HepG2 (cell line): ENCODE measurements at places on chromosomes 12 and 14. TPM values are rescaled to one million over a fixed set of nuclear protein-coding genes. Genes with fewer than 3 reads are reported as not detected.

DNA sequence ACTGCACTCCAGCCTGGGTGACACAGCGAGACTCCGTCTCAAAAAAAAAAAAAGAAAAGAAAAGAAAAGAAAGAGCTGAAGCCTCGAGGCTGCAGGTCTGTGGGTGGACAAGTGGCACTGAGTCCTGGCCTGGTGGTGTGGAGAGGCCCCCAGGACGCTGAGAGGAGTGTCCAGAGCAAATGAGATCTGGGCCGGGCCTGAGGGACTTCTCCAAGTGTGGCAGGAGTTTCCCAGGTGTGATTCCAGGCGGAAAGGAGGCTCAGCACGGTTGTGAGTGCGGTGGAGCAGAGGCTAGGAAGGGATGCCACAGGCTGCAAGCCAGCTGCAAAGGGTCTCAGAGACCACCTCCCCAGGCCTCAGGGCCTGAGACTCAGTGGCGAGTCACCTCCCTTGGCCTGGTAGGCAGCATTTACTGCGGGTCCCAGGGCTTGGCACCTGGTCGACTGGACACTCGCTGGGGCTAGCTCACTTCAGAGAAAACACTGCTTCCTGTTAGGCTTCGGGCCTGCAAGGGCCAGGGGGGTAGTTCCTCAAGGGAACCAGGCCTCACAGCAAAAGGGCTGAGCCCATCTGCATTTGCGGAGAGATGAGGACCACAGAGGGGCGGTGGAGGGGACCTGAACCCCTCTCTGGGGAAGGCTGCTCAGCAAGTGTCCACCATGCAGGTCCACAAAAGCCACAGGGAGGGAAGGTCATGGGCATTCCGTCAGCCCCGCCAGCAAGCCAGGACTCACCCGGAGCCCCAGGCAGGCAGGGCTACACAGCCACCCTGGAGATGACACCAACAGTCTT is 11.7 kb downstream of the TTC7B start:
- DNase-seq: no peak
- H3K36me3 ChIP-seq: no peaks in the 10 kb centered on the region
- no peak overlapping the region for H3K27ac ChIP-seq
- no peaks in the 10 kb centered on the region for H3K4me1 ChIP-seq

GRCh38 chr14:21415329-21415728 is 31.5 kb upstream of the SUPT16H start:
- H3K4me3 ChIP-seq: no peak overlapping the region
- H3K27ac ChIP-seq: no peak overlapping the region
- no peaks in the 10 kb centered on the region for H3K27me3 ChIP-seq
- DNase-seq: no peak
- H3K36me3 ChIP-seq: peaks cover 37% of the 10 kb centered on the region

- H3K4me1 ChIP-seq: no peaks in the 10 kb centered on the region
- H3K27me3 ChIP-seq: peaks cover 29% of the 10 kb centered on the region; the same call in 2 of the 3 replicates
- no peak overlapping the region for H3K4me3 ChIP-seq
- H3K36me3 ChIP-seq: no peaks in the 10 kb centered on the region
Measured at GRCh38 chr14:104253223-104253822, 114.9 kb downstream of the KIF26A start.

GRCh38 chr12:14442221-14442881 is 76.9 kb downstream of the ATF7IP start:
- peaks cover 2% of the 10 kb centered on the region; the same call in 1 of the 2 replicates for H3K36me3 ChIP-seq
- no peaks in the 10 kb centered on the region for H3K4me1 ChIP-seq
- no peak overlapping the region for H3K4me3 ChIP-seq
- DNase-seq: no peak
- H3K27ac ChIP-seq: no peak overlapping the region

GRCh38 chr12:16130343-16130742 is 147.1 kb downstream of the SLC15A5 start:
- peaks cover 7% of the 10 kb centered on the region; the same call in 1 of the 2 replicates for H3K4me1 ChIP-seq
- H3K27ac ChIP-seq: no peak overlapping the region
- H3K36me3 ChIP-seq: no peaks in the 10 kb centered on the region
- no peaks in the 10 kb centered on the region for H3K27me3 ChIP-seq
- H3K4me3 ChIP-seq: no peak overlapping the region
- DNase-seq: no peak

GRCh38 chr12:18998343-18999261 is 130.9 kb upstream of the PLEKHA5 start:
- H3K27ac ChIP-seq: no peak overlapping the region
- H3K4me3 ChIP-seq: no peak overlapping the region
- no peak for DNase-seq
- H3K4me1 ChIP-seq: no peaks in the 10 kb centered on the region
- H3K27me3 ChIP-seq: no peaks in the 10 kb centered on the region

- H3K27me3 ChIP-seq: no peaks in the 10 kb centered on the region
- no peak for DNase-seq
- no peak overlapping the region for H3K4me3 ChIP-seq
- no peaks in the 10 kb centered on the region; the same call in 1 of the 2 replicates for H3K36me3 ChIP-seq
- peaks cover 44% of the 10 kb centered on the region for H3K4me1 ChIP-seq
Measured at GRCh38 chr14:102625564-102626296, 33.3 kb downstream of the RCOR1 start.

- peak; percentile 45 for DNase-seq
- H3K4me3 ChIP-seq: peak overlapping the region; percentile 66; the same call in 1 of the 2 replicates
- H3K27me3 ChIP-seq: no peaks in the 10 kb centered on the region
- no peaks in the 10 kb centered on the region for H3K36me3 ChIP-seq
Measured at GRCh38 chr14:76953311-76953945, 75.1 kb downstream of the IRF2BPL start.

GRCh38 chr12:19287302-19287701 is 152.0 kb upstream of the AEBP2 start:
- no peak for DNase-seq
- H3K27ac ChIP-seq: no peak overlapping the region
- H3K27me3 ChIP-seq: no peaks in the 10 kb centered on the region
- peaks cover 4% of the 10 kb centered on the region; the same call in 2 of the 3 replicates for H3K36me3 ChIP-seq
- H3K4me1 ChIP-seq: peaks cover 7% of the 10 kb centered on the region
- no peak overlapping the region for H3K4me3 ChIP-seq

DNA sequence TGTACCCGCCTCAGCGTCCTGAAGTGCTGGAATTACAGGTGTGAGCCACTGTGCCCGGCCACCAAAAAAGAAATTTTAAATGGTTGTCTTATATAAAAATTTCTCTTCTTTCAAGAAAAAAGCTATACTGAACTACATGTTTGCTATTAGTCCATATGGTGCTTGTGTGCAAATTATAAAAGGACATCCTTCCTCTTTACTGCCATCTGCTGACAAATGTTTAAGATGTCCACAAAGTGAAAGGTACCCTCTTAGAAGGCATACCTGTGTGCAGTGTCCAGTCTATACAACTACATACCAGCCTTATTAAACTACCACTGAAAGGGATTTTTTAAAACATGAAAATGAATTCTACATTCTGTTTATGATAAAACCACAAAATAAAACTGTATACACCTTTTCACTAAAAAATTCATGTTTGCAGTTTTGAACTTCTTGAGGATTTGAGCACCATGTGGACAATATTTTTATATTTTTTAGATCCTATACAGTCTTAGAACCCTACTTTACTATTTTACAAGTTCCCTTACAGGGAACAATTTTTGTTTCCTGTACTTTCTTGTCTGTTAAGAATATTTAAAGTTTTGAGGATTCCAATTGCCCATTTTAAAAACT is 32.8 kb upstream of the TOMM20L start:
- H3K4me3 ChIP-seq: no peak overlapping the region
- peak; percentile 41 for DNase-seq
- H3K27ac ChIP-seq: no peak overlapping the region
- H3K36me3 ChIP-seq: peaks cover 7% of the 10 kb centered on the region

GRCh38 chr12:124764451-124764850 is 99.2 kb downstream of the SCARB1 start:
- no peak overlapping the region for H3K27ac ChIP-seq
- no peak for DNase-seq
- peaks cover 17% of the 10 kb centered on the region for H3K4me1 ChIP-seq
- H3K36me3 ChIP-seq: no peaks in the 10 kb centered on the region
- H3K4me3 ChIP-seq: no peak overlapping the region

- peaks cover 33% of the 10 kb centered on the region for H3K4me1 ChIP-seq
- no peaks in the 10 kb centered on the region; the same call in 2 of the 3 replicates for H3K27me3 ChIP-seq
- H3K36me3 ChIP-seq: peaks cover 14% of the 10 kb centered on the region
- H3K27ac ChIP-seq: no peak overlapping the region
Measured at GRCh38 chr12:49566361-49566760, 1.6 kb downstream of the MCRS1 start.

DNA sequence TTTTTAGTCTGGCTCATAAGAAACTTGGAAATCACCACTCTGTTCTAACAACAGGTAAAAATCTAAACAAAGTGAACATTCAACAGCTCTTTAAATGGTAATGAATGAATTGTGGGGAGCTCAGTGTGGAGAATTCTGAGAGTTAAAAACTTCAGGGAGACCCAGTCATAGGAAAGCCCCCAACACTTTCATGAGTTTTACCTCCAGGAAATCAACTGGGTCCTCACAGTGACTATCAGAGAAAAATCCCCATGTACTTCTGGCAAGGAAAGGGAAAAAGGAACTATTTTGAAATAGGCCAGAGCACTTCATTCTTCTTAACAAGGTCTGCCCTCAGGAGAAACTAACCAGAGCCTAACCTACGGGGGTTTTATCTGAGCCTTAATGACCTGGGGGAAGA is 134.7 kb downstream of the CMAS start:
- no peaks in the 10 kb centered on the region for H3K4me1 ChIP-seq
- H3K36me3 ChIP-seq: no peaks in the 10 kb centered on the region
- no peaks in the 10 kb centered on the region for H3K27me3 ChIP-seq
- H3K4me3 ChIP-seq: no peak overlapping the region

GRCh38 chr14:69484444-69485314 is at the start of gene PLEKHD1:
Gene PLEKHD1 (plus strand): TSS chr14:69484728. CDS start chr14:69484966, 238 bp downstream.
- peaks cover 7% of the 10 kb centered on the region; the same call in 1 of the 2 replicates for H3K4me1 ChIP-seq
- peak within 1 kb of the TSS; percentile 43 for H3K4me3 ChIP-seq
- no peak within 1 kb of the TSS for H3K27ac ChIP-seq
- DNase-seq: no peak

DNA sequence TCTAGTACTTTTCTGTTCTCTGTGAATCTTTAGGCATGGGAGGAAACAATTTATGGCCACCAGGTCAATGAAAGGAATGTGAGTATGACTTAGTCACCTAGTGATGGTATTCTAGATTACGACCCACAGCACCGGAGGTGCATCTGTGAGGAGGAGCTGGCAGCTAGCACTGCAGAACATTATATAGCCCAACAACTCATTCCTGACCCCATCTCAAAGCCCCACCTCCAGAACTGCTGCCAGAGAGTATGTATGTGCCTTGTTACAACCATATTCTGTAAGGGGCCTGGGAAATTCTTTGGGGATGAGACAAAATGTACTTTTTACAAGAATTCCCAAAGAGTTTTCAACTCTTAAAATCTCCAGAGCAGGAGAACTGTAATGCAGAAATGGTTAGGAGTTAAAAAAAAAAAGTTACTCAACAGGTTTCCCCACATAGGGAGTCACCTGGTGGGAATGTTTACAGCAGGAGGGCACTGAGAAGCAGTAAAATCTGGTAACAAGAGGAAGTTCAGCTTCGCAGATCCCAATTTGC is 34.9 kb upstream of the CERS5 start:
- no peak overlapping the region for H3K4me3 ChIP-seq
- H3K36me3 ChIP-seq: peaks cover 7% of the 10 kb centered on the region
- H3K27me3 ChIP-seq: no peaks in the 10 kb centered on the region
- DNase-seq: no peak
- H3K4me1 ChIP-seq: 0 out of 2 replicates have a peak, but pooled peaks cover 6% of the 10 kb centered on the region

DNA sequence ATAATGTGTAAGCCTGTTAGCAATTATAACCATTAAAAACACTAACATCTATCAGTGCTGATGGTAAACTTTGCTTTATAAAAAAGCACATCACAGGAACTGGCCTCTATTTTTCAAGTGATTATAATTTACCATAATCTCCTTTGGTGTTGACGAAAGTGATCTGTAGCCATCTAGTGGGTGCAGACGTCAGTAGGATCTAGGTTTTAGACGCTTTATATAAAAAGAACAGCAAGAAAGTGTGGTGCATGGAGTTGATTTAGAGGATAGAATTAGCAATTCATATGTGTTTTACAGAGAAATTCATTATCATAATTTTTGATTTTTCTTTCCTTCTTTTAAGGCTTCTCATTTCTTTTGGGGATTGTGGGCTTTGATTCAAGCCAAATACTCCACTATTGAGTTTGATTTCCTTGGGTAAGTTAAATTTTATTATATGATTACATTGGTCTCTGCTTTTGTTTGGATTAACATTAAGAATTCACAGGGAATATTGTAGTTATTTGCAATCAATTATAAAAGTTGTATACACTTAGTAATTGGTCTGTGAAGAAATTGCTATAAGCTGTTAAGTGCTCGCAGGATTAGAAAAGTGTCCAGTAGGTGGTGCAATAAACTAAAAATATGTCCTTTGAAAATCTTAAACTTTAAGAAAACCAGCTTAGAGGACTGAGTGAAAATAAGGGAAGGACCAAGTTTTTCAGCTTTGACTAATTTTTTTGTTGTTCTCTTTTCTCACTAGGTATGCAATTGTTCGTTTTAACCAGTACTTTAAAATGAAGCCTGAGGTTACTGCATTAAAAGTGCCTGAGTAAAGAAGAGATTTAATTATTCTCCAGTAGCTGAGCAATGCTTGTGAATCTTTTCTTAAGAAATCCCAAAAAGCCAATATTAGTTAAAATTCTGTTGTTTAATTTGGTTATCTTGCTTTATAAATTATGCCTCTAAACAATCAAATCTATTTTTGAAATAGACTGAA is 59.5 kb downstream of the ETNK1 start:
- H3K4me1 ChIP-seq: peaks cover 7% of the 10 kb centered on the region; the same call in 1 of the 2 replicates
- DNase-seq: peak; percentile 17
- no peaks in the 10 kb centered on the region for H3K27me3 ChIP-seq
- H3K27ac ChIP-seq: no peak overlapping the region
- H3K4me3 ChIP-seq: no peak overlapping the region

DNA sequence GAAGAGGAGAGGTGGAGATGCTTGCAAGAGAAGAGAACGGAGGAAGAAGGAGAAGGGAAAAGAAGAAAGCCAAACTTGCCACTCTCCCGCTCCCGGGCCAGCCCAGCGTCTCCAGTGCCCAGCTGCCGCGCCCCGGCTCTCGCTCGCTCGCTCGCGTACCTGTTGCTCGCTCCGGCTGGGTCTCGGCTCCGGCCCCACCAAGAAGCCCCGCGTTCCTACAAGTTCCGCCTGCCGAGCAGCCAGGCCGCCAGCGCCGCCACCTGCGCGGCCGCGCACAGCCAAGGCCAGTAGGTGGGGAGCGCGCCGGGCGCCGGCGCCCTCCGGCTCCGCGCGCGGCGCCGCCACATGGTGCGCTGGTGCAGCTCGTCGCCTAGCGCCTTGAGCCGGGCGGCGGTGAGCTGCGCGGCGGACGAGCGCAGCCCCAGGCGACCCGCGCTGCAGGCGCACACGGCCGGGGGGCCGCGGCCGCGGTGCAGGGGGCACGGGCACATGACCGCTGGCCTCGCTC is 370 bp downstream of the HRK start:
- peak; percentile 27 for DNase-seq
- peak overlapping the region; percentile 36 for H3K4me3 ChIP-seq
- peaks cover 30% of the 10 kb centered on the region for H3K4me1 ChIP-seq
- no peaks in the 10 kb centered on the region for H3K36me3 ChIP-seq
- H3K27me3 ChIP-seq: peaks cover 79% of the 10 kb centered on the region

CD163 gene
- total RNA-seq: not detected in 2 replicates

SLC17A8 gene
- 0.10 and 0.15 TPM in 2 replicates for total RNA-seq

LRIG3 gene
- 9.9 and 17.4 TPM in 2 replicates for total RNA-seq

ACOT4 gene
- 0.04 TPM in 1 of 2 replicates, not detected in the other for total RNA-seq

AICDA gene
- not detected in 2 replicates for total RNA-seq

C12orf60 gene
- 1.4 and 2.3 TPM in 2 replicates for total RNA-seq

EML5 gene
- 0.11 and 0.13 TPM in 2 replicates for total RNA-seq

PAPOLA gene
- total RNA-seq: 103 and 179 TPM in 2 replicates

HHIPL1 gene
- total RNA-seq: not detected in 2 replicates
